Ammon's horn (tissue), 1 donor: ENCODE measurements at places on chromosomes 5 and 9.
A peak's percentile ranks its signal among the peaks of the same experiment; 100 is the strongest.

- DNase-seq = peak; percentile 31
These were observed at the start of gene LRRC70 for GRCh38 chr5:62578540-62578939. Gene LRRC70, plus strand, starts transcription at chr5:62578819. Its CDS starts 620 bp downstream, at chr5:62579439.

DNA sequence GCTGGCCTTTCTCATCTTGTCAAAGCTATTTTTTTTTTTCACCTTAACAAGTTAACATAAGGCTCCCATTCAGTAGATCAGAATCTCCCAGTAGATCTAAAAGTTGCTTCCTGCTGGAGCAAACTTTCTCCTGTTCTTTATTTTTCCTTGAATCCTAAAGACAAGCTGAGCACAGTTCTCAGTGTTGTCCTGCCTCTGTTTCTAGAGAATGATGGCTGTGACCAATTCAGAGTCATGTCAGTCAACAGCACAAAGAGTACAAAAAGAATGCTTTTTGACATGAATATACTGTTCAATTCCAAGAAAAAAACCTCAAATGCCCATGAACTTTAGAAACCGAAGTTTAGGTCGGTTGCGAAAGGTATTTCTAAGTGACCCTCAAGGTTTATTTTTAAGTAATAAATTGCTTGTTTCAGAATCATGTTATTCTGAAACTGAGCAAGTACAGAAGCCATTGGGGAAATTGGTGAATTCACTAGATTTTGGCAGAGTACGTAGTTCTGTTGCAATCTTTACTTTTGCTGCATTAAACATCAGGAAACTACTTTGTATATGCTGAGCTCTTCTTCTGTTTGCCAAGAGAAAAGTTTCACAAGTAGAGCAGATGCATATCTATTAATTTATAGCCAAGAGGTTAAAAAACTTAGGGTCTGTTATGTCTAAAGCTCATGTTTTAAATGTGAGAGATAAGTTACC, 161.7 kb upstream of the RPS23 start:
- DNase-seq = no peak

DNA sequence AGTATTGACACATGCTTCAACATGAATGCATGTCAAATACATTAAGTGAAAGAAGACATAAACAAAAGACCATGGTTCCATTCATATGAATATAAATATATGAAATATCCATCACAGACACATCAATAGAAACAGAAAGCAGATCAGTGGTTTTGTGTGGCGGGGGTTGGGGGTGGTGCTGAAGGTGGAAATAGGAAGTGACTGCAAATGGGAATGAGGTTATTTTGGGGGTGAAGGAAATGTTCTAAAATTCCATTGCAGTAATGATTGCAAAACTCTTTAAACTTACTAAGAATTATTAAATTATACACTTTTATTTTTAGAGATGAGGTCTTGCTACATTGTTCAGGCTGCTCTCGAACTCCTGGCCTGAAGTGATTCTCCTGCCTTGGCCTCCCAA, 28.7 kb downstream of the TAF1L start:
- DNase-seq = no peak

- DNase-seq = no peak
These were observed 9.7 kb downstream of the NIPAL4 start for GRCh38 chr5:157469687-157470086.

- DNase-seq = no peak
These were observed 93.5 kb downstream of the SSBP2 start for GRCh38 chr5:81657386-81657785.

GRCh38 chr5:112407666-112408065, 11.4 kb downstream of the EPB41L4A start:
- DNase-seq = no peak

DNA sequence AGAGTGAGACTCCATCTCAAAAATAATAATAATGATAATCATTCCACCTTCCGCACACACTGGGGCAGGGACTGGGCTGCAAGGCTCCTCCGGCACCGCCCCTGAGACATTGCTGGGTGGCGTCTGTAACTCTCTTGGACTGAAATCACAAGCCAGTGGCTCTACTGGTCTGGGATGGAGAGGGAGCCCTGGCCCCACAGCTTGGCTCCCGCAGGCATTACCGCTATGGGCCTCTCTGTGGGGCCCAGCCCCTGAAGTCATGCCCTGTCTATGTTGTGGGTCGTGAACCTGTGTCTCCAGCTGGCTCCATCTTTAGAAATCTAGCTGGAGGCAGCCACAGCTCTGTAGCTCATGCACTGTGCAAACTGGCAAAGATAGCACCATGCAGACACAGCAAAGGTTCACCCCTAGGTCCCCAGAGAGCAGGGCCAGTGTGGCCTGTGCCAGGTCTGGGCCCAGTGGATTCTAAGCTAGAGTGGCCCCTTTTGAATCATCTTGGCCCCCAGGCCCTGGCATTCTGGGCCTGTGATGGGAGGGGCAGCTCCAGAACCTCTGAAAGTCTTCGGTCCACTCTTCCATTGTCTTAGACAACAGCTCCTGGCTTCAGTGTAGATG, 36.1 kb upstream of the COL5A1 start:
- no peak for DNase-seq

GRCh38 chr5:66143473-66144073, 527 bp upstream of the SREK1 start:
- peak; percentile 4 for DNase-seq

- no peak for DNase-seq
These were observed 672.9 kb upstream of the GRAMD2B start for GRCh38 chr5:125750147-125750860.

DNA sequence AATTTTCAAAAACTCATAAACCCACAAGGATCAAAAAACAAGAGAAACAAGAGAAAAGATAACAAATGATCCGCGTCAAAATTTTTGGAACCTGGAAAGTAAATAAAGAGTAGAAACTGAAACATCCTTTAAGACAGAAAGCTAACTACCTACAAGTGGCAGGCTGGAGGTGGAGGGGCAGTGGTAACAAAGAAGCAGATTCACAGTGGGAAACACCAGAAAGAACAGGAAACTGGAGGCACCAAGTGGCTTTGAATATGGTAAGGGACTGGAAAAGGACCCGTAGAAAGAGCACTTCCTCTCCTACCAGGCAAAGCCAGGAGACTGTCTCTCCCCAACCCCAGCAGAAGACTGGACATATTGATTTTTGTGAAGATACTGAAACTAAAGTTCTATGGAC, 100.6 kb upstream of the TARS1 start:
- no peak for DNase-seq

DNA sequence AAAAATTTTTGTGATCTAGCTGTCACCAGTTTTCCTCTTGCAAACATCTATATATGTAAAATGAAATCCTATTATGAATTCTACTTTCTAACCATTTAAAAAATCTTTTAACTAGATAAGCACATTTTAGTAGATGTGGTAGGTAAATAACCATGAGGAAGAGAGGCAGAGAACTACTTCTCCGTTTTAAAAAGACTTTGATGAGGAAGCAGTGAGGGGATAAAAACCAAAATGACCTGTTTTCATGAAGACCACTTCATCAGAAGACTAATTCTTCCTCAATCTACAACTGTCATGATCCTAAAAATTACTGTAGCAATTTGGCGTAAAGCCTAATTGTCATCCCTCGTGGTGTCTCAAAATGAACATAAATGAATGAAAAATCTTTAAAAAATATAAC, 15.7 kb upstream of the ERBIN start:
- DNase-seq = no peak

DNA sequence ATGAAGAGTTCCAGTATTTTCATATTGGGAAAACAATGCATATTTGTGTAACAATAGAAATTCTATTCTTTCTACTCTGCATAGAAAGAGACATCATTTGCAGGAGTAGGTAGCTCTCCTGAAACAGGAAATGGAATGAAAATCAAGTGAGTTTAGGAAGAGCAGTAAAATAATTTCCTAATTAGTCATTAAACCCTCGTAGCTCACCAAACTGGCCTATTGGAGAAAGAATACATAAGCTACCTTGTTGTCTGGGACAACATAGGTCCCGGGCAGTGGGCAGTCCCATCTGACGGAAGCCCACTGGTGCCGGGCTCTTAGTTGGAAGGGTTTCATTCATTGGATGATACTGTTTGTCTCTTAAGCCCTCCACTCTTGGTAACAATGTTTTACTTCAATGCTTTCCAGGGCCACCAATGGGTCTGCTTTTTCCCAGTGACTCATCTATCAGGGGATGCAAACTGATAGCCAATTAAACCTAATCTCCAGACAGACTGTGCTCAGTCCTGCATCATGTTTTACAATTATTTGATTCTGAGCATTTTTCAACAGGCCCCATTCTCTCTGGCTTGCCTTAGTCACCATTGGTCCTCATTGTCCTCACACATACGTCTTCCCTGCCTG, 46.5 kb downstream of the GNA14 start:
- no peak for DNase-seq

DNA sequence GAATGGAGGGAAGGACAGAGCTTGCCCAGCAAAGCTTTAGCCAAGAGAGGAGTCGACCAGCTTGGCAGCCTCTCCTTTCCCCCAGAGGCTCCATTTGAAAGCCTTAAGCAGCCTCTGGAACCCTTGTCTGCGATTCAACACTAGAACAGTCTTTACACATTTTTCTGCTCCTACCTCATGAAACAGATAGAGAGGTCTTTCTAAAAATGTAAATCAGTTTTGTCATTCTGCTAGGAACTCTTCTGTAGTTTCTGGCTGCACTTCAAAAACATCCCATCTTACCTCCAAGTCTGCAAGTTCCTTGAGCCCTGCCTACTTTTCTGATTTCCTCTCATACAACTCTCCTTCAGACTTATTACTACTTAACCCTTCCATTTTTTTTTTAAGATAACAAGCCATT, 70.1 kb downstream of the PDE4D start:
- DNase-seq = no peak

DNA sequence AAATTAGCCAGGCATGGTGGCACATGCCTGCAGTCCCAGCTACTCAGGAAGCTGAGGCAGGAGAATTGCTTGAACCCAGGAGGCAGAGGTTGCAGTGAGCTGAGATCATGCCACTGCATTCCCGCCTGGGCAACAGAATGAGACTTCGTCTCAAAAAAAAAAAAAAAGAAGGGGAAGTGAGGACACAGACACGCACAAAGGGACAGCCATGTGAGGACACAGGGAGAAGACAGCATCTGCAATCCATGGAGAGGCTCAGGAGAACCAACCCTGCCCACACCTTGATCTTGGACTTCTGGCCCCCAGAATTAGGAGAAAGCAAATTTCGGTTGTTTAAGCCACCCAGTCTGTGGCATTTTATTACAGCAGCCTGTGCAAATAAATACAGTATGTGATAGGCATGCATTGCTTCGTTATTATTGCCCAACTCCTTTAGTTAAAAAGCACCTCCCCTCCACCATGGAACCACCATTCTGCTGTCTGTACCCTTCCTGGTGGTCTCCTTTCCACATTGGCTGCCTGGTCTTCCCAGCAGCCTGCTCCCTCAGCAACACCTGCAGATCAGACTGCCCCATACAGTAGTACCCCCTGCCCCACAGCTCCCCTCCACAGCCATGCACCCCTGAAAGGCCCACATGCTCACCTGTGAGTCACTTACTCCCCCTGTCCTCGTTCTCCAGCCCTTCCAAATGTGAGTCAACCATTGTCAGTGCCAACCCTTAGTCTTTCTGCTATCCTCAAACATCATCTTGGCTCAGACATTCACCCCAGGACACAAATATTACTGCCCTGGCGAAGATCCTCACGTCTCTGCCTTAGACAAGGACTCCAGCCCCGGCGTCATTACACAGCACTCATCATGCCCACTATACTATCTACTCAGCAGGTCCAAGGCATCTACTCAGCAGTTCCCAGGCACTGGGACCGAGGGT, 128.8 kb downstream of the ROR2 start:
- DNase-seq = no peak

DNA sequence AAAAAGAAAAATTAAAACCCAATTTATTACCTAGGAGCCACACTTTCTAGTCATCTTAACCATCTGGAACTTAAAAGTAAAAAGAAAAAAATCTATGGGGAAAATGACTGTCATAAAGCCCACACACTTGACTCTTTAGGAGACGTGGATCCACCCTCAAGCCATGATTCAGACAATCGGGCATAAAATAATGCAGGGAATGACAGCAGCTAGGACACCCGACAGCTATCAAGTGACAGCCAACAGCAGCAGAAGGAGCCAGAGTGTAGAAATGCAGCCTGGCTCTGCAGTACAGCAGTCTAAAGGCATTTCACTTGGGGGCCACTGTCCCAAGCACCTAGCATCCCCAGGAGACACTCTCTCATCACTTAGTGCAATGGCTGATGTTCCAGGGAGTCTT, 226.9 kb downstream of the CAAP1 start:
- no peak for DNase-seq

- peak; percentile 37 for DNase-seq
These were observed 115.1 kb downstream of the PALM2AKAP2 start for GRCh38 chr9:109894921-109895758.

GRCh38 chr5:138662599-138662998, 87.4 kb upstream of the HSPA9 start:
- no peak for DNase-seq

- DNase-seq = no peak
These were observed 26.8 kb upstream of the LHX2 start for GRCh38 chr9:123984802-123985201.

DNA sequence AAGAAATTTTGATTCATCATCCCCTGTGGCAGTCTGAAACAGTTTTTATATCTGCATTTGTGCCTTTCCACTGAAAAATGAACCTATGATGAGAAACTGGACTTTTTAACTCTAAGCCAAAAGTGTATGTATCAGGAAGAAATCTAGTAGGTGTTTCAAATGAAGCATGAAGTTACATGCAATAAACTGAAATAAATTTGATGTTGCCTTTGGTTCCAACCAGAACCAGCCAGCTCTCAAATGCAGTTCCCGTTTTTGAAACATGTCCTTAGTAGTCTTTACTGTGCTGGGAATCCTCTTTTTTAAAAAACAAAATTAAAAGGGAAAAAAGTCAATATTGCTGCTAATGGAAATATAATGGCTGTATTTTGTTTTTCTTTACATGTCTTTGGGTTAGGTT, 43.9 kb downstream of the HACD4 start:
- no peak for DNase-seq

DNA sequence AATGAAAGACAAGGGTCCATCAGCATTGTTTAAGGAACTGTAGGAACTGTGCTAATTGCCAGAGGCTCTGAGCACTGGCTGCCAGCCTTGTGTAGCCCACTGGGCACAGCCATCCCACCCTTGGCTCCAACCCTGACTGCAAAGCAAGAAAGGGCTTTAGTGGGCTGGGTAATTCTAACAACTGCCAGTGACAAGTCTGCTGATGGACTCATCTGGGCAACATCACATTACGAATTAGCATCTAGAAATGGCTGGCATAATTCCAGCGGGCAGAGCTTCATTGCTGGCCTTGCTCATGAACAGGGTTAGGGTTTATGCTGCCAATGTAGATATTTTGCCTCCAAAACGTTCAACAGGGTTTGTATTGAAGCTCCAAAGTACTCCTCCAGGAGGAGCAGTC, 326.9 kb downstream of the ARHGEF28 start:
- no peak for DNase-seq

DNA sequence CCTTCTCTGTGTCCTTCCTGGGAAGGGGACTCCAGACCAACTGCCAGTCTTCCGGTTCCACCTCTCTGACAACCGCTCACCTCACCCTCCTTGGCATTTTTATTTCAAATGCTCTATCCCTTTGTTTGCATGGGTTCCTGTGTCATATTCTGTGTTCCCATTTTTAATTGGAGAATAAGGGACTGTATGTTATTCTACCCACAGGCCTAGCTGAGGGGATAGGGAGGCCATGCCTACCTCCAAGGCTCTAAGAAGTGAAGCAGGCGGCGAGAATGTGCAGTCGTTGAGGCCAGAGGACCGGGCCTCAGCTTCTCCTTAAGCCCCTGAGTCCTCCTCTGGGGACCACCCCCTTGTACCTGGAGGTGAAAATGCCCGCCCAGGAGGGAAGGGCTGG, 936 bp upstream of the WDR5 start:
- no peak for DNase-seq

GRCh38 chr5:61970218-61970617, 335.8 kb upstream of the KIF2A start:
- no peak for DNase-seq
